ENCODE measurements at places on chromosomes 1 and 21.

DNA sequence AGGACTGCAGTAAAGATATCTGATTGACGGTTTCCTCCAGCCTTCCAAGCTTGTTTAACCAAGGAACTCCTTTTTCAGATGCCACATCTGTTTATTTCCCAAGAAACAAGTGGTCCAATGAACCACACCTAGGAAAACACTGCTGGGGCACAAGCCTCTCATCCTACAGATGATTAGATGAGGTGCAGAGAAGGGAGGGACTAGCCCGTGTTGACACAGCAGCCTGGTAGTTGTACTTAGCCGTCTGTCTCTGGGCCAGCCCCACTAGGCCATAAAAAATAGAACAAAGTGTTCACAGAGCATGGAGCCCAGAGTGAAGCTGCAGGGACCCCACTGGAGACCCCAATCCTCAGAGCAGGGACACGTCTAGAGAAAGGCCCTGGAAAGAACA lies 32.1 kb downstream of the LRP8 start:
- DNase-seq = no peak

DNA sequence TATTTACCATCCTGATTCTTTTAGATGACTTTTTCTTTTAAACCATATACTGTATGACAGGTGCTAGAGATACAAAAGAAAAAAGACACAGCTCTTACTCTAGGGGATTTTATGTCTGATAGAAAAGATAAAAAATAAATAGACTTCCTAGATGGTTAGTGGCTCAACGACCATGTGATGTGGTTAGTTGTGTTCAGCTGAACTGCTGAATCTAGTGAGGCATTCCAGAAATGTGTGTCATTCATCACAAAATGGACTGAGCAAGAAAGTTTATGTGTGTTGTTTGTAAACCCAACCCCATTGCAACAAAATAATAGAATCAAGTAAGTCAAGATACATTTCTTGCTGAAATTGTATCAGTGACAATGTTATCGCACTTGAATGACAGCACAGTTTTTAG lies 205.8 kb upstream of the LYPLAL1 start:
- DNase-seq = no peak

DNA sequence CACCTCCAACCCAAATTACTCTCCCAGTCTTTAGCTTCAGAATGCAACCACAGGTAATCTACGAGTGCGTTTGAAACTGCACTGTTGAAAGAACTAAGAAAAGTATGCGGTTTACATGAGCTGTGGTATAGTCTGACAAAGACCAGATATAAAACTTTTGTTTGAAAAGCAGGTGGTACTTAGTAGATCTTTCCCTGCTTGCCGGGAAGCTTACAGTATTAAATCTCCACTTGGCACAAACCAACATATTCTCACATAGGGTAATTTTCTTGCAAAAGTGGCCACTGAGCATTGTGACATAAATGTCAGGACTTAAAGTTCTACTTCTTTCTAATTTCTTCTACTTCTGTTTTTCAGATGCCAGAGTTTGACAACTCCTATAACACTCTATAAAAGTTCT lies 8.4 kb downstream of the RGS2 start:
- no peak for DNase-seq

GRCh38 chr1:151372058-151372934 lies at the start of gene SELENBP1:
TSS of gene SELENBP1 (minus strand) at chr1:151372705. CDS start at chr1:151372641, 64 bp downstream.
- no peak for DNase-seq

GRCh38 chr21:36825658-36826057 lies 126.7 kb downstream of the SIM2 start:
- no peak for DNase-seq

- no peak for DNase-seq
Observed at GRCh38 chr1:151760597-151761385, 2.5 kb downstream of the MRPL9 start.
